ENCODE measurements at places on chromosomes 12 and 14. TPM values are rescaled to one million over a fixed set of nuclear protein-coding genes. Genes with fewer than 3 reads are reported as not detected.

Gene MAPK1IP1L
- 79.4 TPM for total RNA-seq

Gene OR6C65
- not detected for total RNA-seq

Gene SERPINA6
- not detected for total RNA-seq

Gene POTEM
- total RNA-seq, result not detected

Gene CD27
- 0.23 TPM for total RNA-seq

Gene GPR84
- total RNA-seq, result not detected

Gene FAM222A
- 12.8 TPM for total RNA-seq

Gene PYGL
- 23.0 TPM for total RNA-seq

Gene PACS2
- total RNA-seq, result 55.2 TPM

Gene CPSF6
- total RNA-seq, result 82.0 TPM

Gene RTL1
- not detected for total RNA-seq

Gene SOAT2
- total RNA-seq, result not detected

GRCh38 chr12:11882301-11883019, 188.3 kb upstream of the BCL2L14 start:
- no peak for DNase-seq
- H3K27ac ChIP-seq, result no peak overlapping the region
- no peak overlapping the region for H3K4me3 ChIP-seq
- no peaks in the 10 kb centered on the region for H3K4me1 ChIP-seq

- H3K4me3 ChIP-seq, result peak overlapping the region; percentile 90
- DNase-seq, result no peak
- peaks cover 12% of the 10 kb centered on the region for H3K4me1 ChIP-seq
- H3K27ac ChIP-seq, result peak overlapping the region; percentile 76
Measured at GRCh38 chr12:752695-753610, 574 bp downstream of the WNK1 start.

- peaks cover 15% of the 10 kb centered on the region for H3K4me1 ChIP-seq
- H3K27me3 ChIP-seq, result no peaks in the 10 kb centered on the region
- H3K36me3 ChIP-seq, result no peaks in the 10 kb centered on the region
- H3K27ac ChIP-seq, result no peak overlapping the region
Measured at GRCh38 chr12:32535288-32535999, 136.1 kb downstream of the FGD4 start.

DNA sequence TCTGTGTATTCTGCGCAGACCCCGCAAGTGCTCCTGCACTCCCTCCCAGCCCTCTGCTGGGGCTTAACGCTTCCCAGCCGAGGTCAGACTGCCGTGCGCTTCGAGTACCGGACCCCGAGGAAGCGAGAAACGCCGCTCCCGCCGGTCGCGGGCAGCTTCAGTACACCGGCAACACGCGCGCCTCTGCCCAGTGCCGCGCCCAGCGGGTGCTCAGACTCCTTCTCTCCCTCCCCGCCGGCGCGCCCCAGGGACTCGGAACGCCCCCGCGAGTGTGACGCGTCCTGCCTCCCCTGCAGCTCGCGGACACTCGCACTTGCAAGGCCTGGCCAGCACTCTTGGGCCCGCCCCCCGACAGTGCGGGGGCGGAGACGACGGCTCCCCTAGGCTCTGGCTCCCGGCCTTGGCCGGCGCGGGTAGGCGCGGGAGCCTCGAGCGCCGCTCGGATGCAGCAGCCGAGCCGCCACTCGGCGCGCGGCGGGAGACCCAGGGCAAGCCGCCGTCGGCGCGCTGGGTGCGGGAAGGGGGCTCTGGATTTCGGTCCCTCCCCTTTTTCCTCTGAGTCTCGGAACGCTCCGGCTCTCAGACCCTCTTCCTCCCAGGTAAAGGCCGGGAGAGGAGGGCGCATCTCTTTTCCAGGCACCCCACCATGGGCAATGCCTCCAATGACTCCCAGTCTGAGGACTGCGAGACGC, at the start of gene PTGER2:
Gene PTGER2 (plus strand): TSS at position 410 of the 692 bp plus-strand sequence. CDS start 237 bp downstream, at position 647.
- DNase-seq, result no peak
- H3K4me3 ChIP-seq, result peak within 1 kb of the TSS; percentile 62
- H3K27me3 ChIP-seq, result peaks cover 8% of the 10 kb centered on the region
- H3K36me3 ChIP-seq, result no peaks in the 10 kb centered on the region

GRCh38 chr12:45303945-45304344, 88.0 kb downstream of the ANO6 start:
- no peaks in the 10 kb centered on the region for H3K27me3 ChIP-seq
- H3K36me3 ChIP-seq, result no peaks in the 10 kb centered on the region
- no peak overlapping the region for H3K27ac ChIP-seq
- no peak for DNase-seq

- H3K27me3 ChIP-seq, result no peaks in the 10 kb centered on the region
- H3K4me1 ChIP-seq, result no peaks in the 10 kb centered on the region
- H3K36me3 ChIP-seq, result no peaks in the 10 kb centered on the region
- no peak overlapping the region for H3K27ac ChIP-seq
- no peak for DNase-seq
- H3K4me3 ChIP-seq, result no peak overlapping the region
Measured at GRCh38 chr12:32025906-32026305, 66.7 kb downstream of the RESF1 start.

- no peak overlapping the region for H3K27ac ChIP-seq
- no peaks in the 10 kb centered on the region for H3K4me1 ChIP-seq
- H3K27me3 ChIP-seq, result no peaks in the 10 kb centered on the region
- no peaks in the 10 kb centered on the region for H3K36me3 ChIP-seq
Measured at GRCh38 chr12:23581913-23582312, 367.6 kb downstream of the SOX5 start.

DNA sequence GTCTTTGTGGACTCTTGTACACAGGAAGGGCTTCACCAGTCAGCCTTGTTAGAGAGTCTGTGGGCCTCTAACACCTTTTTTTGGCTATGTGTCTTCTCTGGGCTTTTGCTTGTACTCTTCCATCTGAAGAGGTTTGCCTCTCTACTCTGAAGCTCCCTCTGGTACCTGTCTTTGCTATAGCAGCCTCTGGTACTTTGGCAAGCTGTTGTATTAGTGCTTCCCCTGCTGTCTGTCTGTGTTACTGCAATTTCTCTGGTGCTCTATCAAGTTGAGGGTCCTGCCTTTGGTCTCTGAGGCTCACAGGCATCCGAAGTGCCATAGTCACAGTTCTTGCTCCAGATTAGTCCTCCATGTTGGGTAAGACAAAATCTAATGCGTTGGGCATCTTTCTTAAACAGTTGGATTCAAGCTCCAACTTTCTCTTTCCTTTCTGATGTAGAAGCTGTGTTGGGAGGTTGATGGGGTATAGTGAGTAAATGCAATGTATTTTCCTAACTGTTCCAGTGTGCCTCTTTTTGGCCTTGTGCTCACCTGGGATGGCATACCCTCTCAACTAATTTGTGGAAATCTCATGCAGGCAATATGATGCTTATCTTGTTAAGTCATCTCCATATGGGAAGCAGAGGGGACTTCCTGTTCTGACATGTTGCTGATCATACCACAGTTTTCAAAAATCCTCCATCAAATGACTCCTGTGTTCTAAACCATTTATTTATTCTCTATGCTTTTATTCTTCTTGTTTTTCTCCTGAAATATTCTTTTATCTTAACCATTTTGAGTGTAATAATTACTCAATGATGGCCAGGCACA, 88.8 kb downstream of the ATF7IP start:
- H3K27ac ChIP-seq, result no peak overlapping the region
- H3K27me3 ChIP-seq, result no peaks in the 10 kb centered on the region
- H3K4me1 ChIP-seq, result no peaks in the 10 kb centered on the region
- H3K36me3 ChIP-seq, result no peaks in the 10 kb centered on the region
- DNase-seq, result peak; percentile 45

DNA sequence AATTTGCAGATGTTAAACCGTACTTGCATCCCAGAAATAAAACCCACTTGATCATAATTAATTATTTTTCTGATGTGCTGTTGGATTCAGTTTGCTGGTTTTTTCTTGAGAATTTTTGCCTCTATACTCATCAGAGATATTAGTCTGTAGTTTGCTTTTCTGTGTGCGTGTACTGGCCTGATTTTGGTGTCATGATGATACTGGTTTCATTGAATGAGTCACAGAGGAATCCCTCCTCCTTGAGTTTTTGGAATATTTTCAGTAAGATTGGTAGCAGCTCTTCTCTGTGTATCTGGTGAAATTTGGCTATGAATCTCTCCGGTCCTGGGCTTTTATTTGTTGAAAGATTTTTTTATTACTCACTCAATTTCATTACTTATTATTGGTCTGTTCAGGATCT, 100.4 kb upstream of the PMCH start:
- no peaks in the 10 kb centered on the region for H3K4me1 ChIP-seq
- no peak overlapping the region for H3K27ac ChIP-seq
- H3K27me3 ChIP-seq, result no peaks in the 10 kb centered on the region
- DNase-seq, result no peak
- H3K4me3 ChIP-seq, result no peak overlapping the region

DNA sequence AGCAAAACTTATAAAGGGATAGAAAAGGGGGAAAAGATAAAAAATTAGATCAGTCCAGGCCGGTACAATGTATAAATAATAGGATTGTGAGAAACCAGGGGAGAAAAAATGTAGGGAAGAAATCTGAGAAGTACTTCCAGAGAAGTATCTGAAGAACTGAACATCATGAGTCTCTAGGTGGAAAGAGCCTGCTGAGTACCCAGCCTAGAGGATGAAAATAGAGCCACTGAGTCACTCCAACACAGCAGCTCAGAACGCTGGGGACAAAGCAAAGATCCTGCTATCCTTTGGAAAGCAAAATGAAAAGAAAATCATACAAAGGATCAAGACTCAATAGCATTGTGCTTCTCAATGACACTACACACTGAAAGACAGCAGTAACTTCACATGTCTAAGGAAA, 138.0 kb downstream of the ANO6 start:
- peaks cover 30% of the 10 kb centered on the region for H3K36me3 ChIP-seq
- no peak overlapping the region for H3K4me3 ChIP-seq
- peaks cover 20% of the 10 kb centered on the region for H3K4me1 ChIP-seq
- DNase-seq, result no peak

- no peaks in the 10 kb centered on the region for H3K4me1 ChIP-seq
- no peak overlapping the region for H3K27ac ChIP-seq
- no peak overlapping the region for H3K4me3 ChIP-seq
Measured at GRCh38 chr12:101957252-101957959, 80.0 kb downstream of the DRAM1 start.

GRCh38 chr12:102413396-102413795, 67.0 kb downstream of the IGF1 start:
- no peak overlapping the region for H3K4me3 ChIP-seq
- no peaks in the 10 kb centered on the region for H3K27me3 ChIP-seq
- DNase-seq, result no peak
- H3K4me1 ChIP-seq, result no peaks in the 10 kb centered on the region
- H3K27ac ChIP-seq, result no peak overlapping the region

GRCh38 chr12:110917961-110918360, 2.4 kb downstream of the MYL2 start:
- no peak overlapping the region for H3K4me3 ChIP-seq
- H3K36me3 ChIP-seq, result no peaks in the 10 kb centered on the region
- no peaks in the 10 kb centered on the region for H3K27me3 ChIP-seq
- DNase-seq, result no peak
- no peak overlapping the region for H3K27ac ChIP-seq

DNA sequence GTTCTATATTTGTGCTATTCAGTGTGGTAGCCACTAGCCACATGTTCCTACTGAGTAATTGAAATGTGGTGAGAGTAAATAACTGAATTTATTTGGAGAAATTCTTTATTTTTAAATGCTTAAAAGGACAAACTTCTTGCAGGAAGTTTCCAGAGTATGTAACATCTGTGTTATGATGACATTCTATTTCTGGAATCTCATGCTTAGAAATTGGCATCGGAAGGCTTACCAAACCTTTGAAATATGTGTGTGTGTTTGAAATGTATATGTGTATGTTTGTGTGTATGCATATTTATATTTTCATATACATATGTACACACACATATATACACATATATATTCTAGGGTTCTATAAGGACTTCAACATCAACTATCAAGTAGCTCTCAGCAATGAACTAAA, 12.4 kb upstream of the WSCD2 start:
- no peak for DNase-seq
- H3K27me3 ChIP-seq, result peaks cover 12% of the 10 kb centered on the region
- H3K27ac ChIP-seq, result no peak overlapping the region
- no peaks in the 10 kb centered on the region for H3K36me3 ChIP-seq
- no peak overlapping the region for H3K4me3 ChIP-seq
- H3K4me1 ChIP-seq, result no peaks in the 10 kb centered on the region

DNA sequence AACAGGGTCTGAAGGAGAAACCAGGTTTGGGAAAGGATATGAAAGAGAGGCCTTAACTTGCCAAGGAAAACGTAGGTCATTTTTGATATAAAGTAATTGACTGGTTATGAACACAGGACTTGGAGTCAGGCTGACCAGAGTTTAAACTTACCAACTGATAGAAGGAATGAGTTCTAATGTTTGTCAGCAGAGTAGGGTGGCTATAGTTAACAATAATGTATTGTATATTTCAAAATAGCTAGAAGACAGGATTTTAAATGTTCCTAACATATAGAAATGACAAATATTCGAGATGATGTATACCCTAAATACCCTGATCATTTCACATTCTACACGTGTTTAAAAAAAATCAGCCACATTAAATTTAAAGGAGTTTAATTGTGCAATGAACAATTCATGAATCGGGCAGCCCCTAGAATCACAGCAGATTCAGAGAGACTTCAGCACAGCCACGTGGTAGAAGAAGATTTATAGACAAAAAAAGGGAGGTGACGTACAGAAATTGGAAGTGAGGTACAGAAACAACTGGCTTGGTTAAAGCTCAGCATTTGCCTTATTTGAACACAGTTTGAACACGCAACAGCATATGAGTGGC, 52.5 kb upstream of the PLEKHG7 start:
- no peaks in the 10 kb centered on the region for H3K36me3 ChIP-seq
- no peak overlapping the region for H3K27ac ChIP-seq
- DNase-seq, result no peak

DNA sequence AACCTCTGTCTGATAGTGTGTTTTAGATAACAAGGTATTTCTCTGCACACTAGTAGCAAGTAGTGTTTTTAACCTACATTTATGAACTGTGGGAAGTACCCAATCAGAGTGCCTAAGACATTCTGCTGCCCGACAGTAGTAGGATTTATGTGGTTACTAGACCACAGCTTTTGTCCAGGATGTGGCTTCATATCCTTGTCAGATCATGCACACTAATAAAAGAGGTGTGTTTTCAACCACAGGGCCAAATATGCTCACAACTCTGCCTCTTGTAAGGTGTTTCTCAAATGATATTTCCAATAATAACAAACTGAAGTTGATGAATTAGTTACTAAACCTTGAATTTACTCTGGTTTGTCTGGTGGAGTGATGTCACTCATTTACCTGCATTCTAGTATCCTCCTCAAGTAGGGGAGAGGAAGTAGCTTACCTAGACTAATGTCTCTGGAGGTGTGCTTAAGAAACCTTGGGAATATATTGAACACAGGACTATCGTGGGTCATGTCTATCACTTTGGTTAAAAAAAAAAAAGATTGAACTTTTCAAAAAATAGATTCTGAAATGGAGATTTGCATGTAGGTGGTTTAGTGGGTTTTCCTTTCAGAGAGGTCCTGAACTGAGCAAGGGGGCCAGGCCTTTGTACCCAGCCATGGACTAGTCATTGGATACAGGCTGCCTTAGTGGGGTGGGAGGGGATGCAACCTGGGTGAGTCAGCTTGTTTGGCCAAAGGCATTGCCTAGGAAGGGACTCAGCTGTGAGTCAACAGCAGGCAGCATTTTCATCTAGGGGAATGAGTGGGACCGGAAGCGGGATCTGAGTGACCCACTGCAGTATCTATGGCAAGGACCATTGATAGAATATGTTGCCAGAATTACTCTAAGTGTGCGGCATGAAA, 14.1 kb downstream of the FBXW8 start:
- no peak overlapping the region for H3K27ac ChIP-seq
- H3K27me3 ChIP-seq, result no peaks in the 10 kb centered on the region
- no peaks in the 10 kb centered on the region for H3K4me1 ChIP-seq
- H3K36me3 ChIP-seq, result no peaks in the 10 kb centered on the region
- no peak for DNase-seq
- H3K4me3 ChIP-seq, result no peak overlapping the region
